GM03348 (cell line): ENCODE measurements at places on chromosomes 4 and X.

- no peak for DNase-seq
Observed at GRCh38 chr4:172698256-172698655, 470.4 kb upstream of the GALNT7 start.

DNA sequence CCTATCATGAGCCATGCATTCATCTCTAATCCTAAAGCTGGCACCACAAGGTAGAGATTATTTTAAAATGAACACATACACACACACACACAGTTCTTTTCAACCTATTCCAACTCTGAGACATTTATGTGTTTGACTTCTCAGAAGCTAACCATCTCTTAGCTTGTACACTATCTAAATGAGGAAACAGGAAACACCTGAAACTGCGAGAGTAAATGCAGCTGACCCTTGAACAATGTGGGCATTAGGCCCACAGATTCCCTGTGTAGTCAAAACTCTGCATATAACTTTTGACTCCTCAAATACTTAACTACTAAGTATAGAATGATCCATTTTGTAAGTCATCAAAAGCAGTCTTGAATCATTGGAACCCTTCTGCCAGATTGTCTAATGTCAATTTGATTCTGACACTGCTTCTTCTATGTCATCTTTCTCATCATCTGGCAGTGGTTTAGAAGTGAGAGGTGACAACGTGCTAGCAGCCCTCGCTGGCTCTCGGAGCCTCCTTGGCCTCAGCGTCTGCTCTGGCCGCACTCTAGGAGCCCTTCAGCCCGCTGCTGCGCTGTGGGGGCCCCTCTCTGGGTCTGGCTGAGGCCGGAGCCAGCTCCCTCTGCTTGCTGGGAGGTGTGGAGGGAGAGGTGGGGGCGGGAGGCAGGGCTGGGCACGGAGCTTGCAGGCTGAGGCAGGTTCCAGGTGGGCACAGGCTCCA lies 21.4 kb upstream of the IL15 start:
- no peak for DNase-seq

DNA sequence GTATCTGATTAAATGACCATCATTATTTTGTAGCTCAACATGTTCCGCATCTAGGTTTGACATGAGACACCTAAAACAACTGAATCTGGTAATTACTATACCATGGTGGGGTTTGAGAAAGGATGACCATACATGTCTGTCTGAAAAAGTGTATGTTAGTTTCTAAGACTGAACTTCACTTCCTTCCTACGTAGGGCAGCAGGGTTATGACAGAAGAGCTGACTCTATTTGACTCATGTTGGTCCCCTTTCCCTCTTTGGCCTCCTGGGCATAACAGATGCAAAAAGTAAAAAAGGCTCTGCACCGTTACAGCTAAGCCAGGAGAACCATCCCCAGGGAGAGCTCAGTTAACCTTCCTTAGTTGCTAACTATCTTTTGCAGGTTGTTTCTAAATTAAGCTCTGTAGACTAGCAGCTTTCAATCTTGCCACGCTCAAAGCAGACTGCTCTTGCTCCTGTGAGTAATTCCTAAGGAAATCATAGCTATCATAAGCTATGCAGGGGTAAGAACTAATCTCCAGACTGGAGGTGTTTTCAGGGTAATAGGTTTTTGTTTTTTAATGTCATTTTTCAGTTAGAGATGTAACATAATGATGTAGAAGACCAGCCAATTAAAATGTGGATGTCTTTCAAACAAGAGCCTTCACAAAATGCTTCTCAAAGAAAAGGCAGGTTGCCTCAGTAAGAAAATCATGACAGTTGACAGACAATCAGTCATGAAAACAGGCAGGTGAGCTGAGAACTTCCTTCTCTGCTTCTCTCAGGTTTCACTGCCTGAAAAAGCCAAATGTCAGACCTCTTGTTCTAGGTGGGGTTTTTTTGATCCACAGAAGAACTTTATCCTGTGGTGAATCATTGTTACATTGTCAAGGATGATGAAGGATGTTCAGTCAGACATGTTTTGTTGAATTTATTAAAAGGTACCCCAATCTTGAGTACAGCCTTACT lies 66.9 kb upstream of the DAPP1 start:
- DNase-seq, result no peak

DNA sequence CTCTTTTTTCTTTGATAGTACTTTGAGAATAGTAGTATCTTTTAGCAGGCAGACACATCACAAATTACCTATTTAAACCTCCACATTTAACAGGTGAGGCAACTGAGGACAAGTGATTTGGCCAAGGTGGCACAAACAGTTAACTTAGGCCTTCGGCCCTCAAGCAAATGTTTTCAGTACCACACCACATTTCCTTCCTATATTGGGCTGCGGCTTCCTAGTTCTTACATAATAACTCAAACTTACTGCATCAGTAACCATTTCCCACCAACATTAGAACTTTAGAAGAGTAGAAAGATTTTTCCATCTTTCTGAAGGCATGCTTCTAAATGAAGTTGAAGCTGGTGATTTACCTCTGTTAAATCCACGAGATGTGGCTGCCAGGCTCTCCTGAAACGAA lies 63.2 kb upstream of the SLC4A4 start:
- no peak for DNase-seq

GRCh38 chrX:39759526-39760224 lies 338.1 kb downstream of the BCOR start:
- peak; percentile 66 for DNase-seq

GRCh38 chr4:172858731-172859230 lies 309.8 kb upstream of the GALNT7 start:
- DNase-seq, result no peak

DNA sequence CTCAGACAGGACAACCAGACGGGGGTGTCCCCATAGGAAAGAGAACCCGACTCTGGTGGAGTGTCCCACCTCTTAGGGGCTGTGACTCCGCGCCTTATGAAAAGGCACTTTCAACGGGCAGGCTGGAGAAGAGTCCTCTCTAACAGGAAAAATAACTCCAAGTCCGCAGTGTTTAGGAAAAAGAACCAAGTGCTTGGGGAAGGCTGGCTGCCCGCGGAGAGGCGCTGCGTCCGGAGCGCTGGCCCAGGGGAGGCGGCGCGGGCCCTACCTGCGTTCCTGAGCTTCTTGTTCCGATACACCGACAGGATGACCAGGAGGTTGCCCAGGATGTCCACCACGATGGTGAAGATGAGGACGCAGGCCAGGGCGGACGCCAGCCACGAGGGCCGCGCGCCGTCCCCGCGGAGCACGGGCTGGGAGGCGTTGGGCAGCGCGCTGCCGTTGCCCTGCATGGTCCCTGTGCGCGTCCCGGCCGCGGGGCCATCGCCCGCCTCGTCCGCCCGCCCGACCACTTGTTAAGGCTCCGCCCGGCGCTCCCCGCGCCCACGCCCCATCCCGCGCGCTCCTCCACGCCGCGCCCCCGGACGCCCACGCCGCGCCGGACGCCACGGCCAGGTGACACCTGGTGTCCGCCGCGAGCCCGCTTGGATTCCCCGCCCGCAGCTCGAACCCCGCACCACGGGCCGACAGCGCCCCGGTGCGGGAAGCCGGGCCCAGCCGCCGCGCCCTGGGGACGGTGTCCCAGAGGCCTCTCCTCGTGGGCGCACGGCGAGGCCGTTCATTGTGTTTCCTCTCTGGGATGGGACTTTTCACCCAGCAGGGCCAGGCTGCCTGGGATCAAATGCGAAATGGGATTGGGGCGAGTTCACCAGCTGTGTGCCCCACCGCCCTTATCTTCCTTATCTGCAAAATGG lies at the start of gene MTNR1A:
MTNR1A (minus strand) TSS at position 654 of the 914 bp plus-strand sequence; CDS start at position 452, 202 bp downstream.
- peak; percentile 32 for DNase-seq

- no peak for DNase-seq
Observed at GRCh38 chrX:6291444-6291843, 62.8 kb upstream of the NLGN4X start.

- DNase-seq, result peak; percentile 64
Observed at GRCh38 chr4:24476282-24476681, 108.1 kb downstream of the DHX15 start.

GRCh38 chr4:177632481-177632880 lies 190.2 kb upstream of the AGA start:
- no peak for DNase-seq

DNA sequence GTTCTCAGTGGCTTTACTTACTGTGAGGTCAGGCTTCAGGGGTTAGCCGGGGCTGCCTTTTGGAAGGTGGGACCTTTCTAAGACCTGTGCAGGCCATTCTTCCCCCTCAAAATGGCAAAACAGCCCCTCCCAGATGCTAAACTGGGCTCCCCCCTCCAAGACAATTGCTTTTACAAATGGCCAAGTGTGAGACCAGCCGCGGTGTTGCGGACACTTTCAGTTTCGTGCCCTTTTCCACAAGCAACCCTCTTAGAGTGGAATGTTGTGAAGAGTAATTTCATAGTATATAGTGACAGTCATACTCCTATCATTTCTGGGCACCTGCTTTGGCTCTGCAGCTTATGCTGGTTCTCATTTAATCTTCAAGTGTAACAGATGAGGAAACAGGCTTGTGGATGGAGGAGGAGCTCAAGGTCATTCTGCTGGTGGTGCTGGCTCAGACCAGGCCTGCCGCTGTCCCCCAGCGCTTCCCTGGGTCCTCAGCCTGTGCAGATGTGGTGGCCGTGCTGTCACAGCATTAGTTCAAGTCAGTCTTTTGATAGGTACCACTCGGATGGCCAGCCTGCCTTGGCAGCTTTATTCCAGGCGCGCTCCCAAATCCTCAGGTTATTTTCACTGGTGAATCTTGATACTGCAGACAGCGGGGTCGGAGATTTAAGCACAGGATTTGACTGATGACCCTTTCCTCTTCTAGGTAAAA lies 55.0 kb upstream of the TADA2B start:
- no peak for DNase-seq

DNA sequence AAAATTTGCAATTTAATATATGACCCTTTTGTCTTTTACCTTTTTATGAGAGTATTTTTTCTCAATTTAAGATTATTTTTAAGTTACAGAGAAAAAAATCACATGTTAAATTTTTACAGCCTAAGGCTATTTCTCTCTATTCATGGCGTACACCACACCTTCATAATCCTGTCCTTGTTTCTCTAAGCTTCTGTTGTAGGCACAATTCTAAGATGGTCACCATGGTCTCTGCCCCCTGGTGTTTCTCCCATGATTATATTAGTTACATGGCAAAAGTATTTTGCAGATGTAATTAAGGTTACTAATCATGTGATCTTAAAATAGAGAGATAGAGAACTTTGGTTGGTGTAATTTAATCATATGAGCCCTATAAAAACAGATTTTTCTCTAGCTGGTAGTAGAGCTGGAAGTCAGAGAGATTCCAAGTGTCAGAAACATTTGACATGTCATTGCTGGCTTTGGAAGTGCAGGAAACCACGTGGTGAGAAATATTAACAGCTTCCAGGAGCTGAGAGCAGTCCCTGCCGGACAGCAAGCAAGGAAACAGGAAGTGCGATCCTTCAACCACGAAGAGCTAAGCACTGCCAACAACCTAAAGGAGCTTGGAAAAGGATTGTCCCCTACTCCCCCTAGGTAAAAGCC lies 89.8 kb downstream of the EIF4E start:
- peak; percentile 12 for DNase-seq

DNA sequence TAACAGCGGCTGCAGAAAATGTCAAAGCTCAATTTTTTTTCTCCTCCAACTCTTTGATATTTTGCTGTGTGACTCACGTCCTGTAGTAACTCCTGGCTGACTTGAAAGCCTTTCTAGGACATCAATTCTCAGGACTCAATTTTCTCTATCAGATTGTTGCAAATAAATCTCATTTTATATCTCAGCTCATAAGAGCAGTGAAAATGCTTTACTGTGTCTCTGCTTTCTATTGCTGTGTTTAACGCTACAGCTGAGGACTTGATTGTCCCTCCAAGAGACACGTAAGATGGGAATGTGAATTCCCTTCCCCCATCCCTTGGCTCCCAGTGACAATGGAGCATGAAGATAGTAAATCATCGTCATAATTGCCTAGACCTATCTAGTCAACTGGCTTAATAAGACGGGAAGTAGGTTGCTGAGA lies 20.5 kb upstream of the CBR4 start:
- peak; percentile 27 for DNase-seq

DNA sequence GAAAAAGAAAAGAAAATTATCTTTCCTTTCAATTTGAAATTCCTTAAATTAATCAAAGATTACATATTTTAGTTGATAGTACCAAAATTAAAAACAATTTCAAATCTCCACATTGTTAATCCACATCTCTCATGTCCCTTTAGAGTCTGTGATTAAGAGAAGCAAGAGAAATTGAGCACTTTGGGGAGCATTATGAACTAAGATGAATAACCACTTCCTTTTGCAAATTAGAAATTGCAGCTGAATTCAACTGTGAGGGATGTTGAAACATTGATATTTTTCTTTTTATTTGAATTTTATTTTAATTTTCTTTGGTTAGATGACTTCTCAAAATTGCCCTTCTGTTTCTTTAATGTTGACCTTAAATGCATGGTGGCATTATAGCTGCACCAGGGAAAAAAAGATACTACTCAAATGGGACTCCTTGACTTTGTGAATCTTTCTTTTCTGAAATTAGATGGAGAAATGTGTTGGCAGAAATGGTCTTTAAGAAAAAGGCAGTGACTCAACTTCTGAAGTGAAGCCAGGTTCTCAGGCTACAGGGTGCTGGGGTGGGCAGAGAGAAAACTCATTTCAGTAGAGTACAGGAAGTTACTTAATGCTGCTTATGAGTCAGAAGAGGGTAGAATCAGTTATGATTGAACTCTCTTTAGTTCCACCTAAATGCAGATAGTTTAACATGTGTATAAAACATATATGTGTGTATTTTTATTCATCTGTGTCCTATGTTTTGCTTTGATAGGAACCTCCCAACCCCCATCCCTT lies 92.0 kb upstream of the TNIP3 start:
- DNase-seq, result peak; percentile 90

DNA sequence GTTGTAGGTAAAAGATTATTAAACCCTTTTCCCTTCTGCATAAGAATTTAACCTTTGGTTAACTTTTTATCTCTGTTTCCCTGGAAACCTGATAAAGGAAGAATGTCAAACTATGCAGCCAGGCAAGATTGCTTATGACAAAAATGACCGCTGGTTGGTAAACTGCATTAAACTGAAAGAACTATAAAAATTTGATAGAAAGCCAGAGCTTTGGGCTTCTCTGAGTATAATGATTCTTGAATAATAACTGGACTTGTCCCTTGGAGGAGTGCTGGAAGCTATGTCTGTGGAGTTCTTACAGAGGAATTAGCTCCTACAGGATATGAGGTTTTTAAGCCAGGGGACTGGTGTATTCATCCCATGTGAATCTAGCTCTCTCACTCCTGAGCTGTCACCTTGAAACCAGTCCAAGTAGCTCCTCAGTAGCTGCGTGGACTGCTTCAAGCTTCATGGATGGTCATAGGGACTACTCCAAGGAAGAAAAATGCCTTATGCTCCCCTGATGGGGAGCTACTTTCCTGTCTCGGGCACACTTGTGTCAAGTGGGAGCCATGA lies 52.0 kb downstream of the RASL11B start:
- DNase-seq, result peak; percentile 65

GRCh38 chr4:150348079-150348478 lies 233.9 kb upstream of the MAB21L2 start:
- DNase-seq, result peak; percentile 10

GRCh38 chr4:173535957-173536356 lies 5.9 kb upstream of the HAND2 start:
- no peak for DNase-seq

- no peak for DNase-seq
Observed at GRCh38 chrX:77937291-77937690, 26.8 kb downstream of the ATP7A start.

GRCh38 chr4:165184220-165184619 lies 23.1 kb upstream of the KLHL2 start:
- no peak for DNase-seq

GRCh38 chr4:80462621-80463091 lies 127.1 kb downstream of the CFAP299 start:
- DNase-seq, result peak; percentile 9
